ENCODE measurements at places on chromosomes 2 and 18. TPM values are rescaled to one million over a fixed set of nuclear protein-coding genes. Genes with fewer than 3 reads are reported as not detected.

ERICH2 gene
- total RNA-seq, result not detected

B3GNT7 gene
- not detected for total RNA-seq

COL5A2 gene
- total RNA-seq, result 0.41 TPM

TM4SF20 gene
- total RNA-seq, result not detected

RAX gene
- not detected for total RNA-seq

LIMS4 gene
- total RNA-seq, result 0.59 TPM

CYP27A1 gene
- 0.17 TPM for total RNA-seq

UGT1A3 gene
- not detected for total RNA-seq

TEX261 gene
- 61.6 TPM for total RNA-seq

TNFAIP6 gene
- total RNA-seq, result not detected

Data from T-helper 1 cell treated with Interleukin-12 subunit alpha and Interleukin-12 subunit beta and Interleukin-4 antibody, amounts not matched to agents 30 ng/mL and 1 ng/mL, for 36 hours (primary cell).